ENCODE measurements at places on chromosomes 7 and 10.

DNA sequence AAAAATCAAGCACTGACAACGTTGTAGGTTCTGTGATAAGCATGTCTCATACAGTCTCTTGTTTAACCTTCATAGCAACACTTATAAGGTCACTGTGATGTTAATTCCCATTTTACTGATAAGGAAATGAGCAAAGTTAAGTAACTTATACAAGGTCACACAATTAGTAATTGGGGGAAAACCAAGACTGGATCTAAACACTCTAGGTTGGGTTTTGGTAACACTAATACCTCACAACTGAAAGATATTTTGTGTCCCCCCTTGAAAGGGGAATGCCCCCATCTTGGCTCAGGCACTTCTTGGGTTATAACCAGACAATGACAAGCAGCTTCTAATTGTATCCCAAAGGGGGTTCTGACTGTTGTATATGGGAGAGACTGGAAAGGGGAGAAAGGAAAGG lies 36.0 kb upstream of the ABCB4 start:
- DNase-seq, result no peak

DNA sequence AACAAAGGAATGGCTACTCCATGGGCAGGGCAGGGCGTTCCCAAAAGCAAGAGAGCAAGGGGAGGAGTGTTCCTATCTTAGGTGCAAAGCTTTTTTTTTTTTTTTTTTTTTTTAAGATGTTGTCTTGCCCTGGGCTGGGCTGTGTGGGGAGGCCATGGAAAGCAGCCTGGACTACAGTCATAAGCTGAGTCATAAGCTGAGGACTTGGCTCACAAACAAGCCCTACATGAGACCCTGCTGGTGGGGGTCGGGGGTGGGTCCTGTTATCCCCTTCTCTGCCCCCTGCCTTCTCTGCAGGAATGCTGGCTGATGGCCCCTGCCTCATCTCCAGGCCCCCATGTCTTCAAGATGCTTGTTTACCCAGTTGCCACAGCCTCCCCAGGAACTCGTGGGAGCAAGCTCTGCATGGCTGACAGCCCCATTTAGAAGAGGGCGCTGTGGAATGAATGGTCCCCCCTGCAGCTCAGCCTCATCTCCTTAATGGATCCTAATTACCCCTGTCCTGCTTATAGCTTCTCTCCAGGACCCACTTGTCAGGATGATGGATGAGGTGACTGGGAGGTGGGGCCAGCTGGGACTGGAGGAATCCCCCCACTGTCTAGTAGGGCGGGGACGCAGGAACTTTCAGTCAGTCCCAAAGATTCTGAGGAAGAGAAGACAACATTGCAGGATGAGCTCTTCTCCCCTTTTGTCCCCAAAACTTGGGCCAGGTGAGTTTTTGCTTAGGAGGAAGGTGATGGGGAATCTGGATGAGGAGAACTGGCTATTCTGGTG lies 340.8 kb upstream of the PODXL start:
- no peak for DNase-seq

GRCh38 chr7:137816696-137817320 lies 30.0 kb downstream of the DGKI start:
- no peak for DNase-seq

GRCh38 chr7:124420367-124420766 lies 345.2 kb downstream of the GPR37 start:
- DNase-seq, result no peak

DNA sequence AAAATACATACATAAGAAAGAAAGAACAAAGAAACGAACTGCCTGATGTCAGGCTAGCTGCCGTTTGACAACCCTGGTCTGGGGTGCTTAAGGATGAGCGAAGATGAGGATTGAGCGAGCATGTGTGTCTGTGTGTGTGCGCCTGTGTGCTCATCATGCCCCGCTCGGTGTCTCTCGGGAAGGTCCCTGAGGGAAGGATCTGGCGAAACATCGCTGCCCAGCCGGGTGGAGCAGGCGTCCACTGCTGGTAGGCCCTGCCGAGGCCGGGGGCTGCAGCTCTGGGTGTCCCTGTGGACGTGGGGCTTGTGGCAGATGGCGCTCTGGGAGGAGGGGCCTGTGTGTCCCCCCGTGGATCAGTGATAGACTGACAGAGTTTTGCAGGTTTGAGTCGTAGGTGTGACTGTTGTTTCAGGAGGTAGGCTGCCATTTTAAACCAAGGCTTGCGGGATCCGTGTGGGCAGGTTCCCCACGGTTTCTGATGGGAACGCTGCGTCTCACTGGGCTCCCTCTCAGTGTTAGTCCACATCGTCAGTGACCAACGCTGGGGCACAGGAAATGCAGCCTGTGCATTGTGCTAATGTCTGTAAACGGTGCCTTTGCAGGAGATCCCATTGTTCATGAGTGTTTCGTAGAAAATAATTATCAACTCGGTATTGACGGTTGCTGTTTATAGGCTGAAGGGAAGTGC lies 5.9 kb upstream of the SUN1 start:
- no peak for DNase-seq

- DNase-seq, result no peak
These were observed 31.6 kb downstream of the KNDC1 start for GRCh38 chr10:133191651-133192050.

- DNase-seq, result no peak
These were observed 22.5 kb downstream of the CEP41 start for GRCh38 chr7:130418306-130418705.

DNA sequence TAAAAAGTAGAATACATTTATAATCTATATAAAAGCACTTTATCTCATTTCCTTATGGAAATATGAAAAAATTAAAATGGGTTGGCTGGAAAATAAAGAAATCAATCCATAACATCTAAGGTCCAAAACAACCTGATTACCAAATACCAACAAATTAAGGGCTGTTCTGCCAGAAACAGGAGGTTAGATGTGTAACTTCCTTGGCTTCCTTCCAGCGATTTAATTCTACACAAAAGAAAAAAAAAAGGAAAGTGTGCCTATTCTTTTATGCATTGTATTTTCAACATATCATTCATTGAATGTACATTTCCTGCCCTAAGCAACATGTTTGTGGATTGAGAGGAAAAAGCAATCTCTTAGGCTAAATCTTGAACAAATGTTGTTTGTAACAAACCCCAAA lies 36.2 kb upstream of the USP6NL start:
- DNase-seq, result no peak

- no peak for DNase-seq
These were observed 63.1 kb upstream of the LEP start for GRCh38 chr7:128177768-128178550.

GRCh38 chr10:18664841-18665478 lies 5.7 kb downstream of the ARL5B start:
- no peak for DNase-seq

DNA sequence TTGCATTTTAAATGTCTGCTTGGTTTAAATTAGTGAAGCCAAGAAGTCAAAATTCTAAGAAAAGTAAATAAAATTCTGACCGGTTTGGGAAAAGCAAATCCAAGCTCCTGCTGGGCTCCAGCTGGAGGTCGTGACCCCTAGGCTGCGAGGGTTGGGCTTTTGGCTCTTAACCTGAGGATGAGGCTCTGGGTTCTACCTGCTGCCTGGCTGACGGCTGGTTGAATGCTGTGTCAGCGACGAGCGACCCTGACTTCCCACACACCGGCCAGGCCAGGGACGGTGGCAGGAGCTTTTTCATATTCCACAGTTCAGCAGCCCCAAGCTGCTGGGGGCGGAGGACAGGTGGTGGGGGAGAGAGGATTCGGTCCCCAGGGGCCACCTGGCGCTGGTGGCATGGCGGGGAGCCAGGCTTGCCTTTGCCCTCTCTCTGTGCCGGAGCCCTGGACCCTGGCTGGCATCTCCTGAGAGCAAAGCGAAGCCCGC lies 843 bp upstream of the PLPP4 start:
- no peak for DNase-seq

DNA sequence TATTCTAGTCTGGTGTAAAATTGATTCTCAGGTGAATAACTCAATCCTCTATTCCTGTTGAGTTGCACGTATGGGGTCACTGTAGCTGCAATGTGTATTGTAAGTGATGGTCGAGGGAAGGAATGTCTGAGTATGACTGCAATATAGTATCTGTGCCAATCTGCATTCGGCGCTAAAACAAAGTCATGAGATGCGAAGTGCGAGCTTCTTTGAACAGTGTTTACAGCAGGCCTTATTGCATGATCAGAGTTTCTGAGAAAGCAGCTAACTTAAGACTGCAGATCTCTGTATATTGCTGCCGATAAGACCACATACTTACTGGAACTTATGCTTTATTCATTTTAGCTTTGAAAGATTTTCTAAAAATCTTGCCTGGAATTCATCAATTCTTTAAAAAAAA lies 341.7 kb upstream of the BMPER start:
- no peak for DNase-seq

DNA sequence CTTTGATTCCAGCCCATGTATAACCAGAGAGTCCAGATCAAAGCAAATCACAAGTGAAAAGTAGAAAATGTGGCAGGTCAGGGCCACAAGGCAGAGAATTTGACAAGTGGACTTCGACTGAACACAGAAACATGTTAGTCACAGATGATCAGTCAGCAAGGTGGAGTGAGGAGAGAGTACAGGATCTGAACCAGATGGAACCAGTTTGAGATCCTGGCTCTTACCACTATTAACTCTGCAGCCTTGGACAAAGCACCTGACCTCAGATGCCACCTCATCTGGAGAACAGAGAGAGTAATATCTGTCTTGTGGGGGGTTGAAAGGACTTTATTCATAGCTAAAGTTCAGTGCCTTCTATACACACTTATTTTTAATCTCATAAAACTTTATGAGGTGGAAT lies 4.4 kb downstream of the MRLN start:
- no peak for DNase-seq

DNA sequence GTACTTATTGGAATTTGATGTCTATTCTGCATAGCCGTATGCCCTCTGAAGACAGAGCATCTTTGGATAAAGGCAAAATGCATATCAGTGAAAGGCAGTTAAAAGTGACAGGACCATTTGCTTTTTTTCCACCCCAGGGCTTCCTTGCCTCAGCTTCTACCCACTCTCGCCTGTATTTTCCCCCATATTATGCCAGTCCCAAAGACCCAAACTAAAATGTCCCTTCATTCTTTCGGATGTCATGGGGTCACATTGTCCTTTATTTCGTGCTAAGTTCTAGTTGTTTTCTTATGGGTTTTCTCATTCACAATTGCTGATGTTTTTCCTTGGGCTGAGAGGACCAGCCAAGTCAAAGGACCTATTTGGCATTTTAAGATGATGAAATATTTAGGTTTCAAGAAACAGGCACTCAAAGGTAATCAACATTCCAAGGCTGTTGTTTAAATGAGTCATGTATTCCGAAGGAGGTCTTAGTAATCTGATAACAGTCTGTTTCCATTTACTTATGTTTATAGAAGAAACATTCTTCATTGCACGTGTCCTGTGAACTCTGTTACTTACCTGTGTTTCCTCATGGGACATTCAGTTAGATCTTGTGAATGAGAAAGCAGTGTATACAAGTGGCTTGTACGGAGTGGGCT lies 74.1 kb downstream of the DNAH11 start:
- DNase-seq, result no peak

DNA sequence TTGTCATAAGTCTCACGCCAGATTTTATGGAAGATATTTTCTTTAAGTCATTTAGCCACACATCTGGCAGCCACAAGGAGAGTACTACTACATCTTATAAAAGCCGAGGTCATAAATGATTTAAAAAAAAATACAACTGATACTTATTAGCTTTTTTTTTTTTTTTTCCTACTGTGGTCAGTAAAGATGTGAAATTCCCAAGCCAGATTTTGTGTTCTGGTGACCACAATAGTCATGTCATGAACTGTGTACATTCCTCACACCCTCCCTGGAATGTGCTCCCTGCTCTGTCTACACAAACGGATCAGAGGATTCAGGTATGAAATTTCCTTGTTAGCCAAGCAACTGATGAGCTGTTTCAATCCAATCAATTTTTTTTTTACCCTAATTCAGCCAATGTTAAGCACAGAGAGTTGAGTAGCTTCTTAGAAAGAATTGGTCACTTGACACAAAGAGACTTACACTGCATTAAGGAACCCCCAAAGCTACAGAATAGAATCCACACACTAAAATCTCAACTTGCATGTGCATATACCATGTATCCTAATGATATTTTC lies 54.7 kb downstream of the CHRM2 start:
- no peak for DNase-seq

- no peak for DNase-seq
These were observed 37.7 kb upstream of the FAM3C start for GRCh38 chr7:121433775-121434174.

- DNase-seq, result no peak
These were observed 40.9 kb downstream of the ANTXRL start for GRCh38 chr10:46327685-46328084.

DNA sequence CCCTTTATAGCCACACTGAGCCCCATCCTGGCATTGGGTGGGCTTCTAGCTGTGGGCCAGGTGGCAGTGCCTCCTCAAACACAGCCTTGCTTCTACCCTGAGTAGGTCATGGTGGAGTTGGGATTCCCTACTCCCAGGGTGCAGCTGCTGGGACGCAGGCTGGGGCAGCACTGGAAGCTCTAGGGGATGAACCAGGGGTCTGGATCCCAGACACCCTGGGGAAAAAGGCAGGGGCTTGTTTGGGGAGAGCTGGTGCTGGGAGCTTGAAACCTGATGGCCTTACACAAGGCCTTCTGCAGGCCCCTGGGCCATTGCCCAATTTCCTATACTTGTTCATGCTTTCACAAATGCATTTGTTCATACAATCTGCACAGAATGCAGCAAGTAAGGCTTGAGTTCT lies 103.7 kb upstream of the CTBP2 start:
- no peak for DNase-seq

- DNase-seq, result no peak
These were observed 92.0 kb downstream of the MDFIC start for GRCh38 chr7:115013886-115014285.

- DNase-seq, result no peak
These were observed 206.4 kb upstream of the LRRTM3 start for GRCh38 chr10:66719483-66719882.

DNA sequence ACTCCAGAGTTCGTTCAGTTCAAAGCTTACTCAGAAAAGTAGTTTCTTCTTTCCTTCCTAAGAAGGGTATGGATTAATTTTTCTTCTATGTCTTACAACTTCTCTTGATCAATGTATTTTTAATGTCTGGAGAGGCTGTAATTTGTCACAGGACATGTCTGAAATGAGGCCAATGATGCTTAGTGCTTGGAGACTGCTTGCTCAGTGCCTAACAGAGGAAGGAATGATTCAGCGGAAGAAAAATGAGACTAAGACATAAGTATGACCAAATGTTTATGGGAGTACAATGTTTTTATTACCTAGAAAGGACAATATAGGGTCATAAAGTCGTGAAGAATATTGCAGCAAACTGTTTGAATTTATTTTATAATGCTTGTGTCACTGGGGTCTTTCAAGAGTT lies 43.3 kb downstream of the GPR37 start:
- no peak for DNase-seq

GRCh38 chr10:62413652-62414051 lies 39.5 kb downstream of the ZNF365 start:
- DNase-seq, result no peak

DNA sequence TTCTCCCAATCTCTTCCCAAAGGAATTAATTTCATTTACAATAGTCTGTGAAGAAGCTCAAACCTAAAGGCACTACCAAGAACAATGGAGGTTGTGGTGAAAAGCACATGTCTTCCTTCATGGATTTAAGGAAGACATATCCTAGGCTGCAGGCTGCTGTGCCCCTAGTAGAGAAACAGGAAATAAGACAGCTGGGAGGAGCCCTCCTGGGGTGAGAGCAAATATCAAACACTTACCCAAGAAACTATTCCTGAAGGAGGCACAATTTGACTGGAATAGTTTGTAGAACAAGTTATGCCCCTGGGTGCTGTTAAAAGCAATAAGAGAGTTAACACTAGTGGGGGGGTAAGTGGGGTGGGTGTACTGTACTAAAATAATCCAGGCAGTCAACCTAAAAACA lies 30.1 kb downstream of the PDZD8 start:
- no peak for DNase-seq

- no peak for DNase-seq
These were observed 132.6 kb upstream of the ADAM12 start for GRCh38 chr10:126520751-126521317.
